Stimulated activated CD8-positive, alpha-beta memory T cell treated with anti-CD3 and anti-CD28 coated beads, Interleukin-4, amount 100 ng/mL, for 1 hour (primary cell): ENCODE measurements at places on chromosomes 1 and 21.
A peak's percentile ranks its signal among the peaks of the same experiment; 100 is the strongest.

DNA sequence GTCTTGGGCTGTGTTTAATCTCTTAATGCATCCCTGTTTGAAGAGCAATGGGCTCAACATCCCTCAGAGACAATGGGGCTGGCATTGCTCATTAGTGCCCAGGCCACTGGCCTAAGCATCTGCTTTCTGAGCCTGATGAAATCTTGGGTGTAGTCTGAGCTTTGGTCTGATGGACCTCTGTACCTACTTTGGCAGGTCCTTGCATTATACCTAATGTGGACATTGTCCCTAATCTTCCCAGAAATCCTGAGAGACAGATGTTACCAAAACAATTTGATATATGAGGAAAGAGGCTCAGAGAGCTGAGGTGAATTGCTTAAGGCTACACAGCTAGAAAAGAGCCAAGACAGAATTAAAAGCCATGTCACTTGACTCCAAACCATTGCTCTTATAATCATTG is 95.0 kb downstream of the PTPRU start:
- DNase-seq: no peak

DNA sequence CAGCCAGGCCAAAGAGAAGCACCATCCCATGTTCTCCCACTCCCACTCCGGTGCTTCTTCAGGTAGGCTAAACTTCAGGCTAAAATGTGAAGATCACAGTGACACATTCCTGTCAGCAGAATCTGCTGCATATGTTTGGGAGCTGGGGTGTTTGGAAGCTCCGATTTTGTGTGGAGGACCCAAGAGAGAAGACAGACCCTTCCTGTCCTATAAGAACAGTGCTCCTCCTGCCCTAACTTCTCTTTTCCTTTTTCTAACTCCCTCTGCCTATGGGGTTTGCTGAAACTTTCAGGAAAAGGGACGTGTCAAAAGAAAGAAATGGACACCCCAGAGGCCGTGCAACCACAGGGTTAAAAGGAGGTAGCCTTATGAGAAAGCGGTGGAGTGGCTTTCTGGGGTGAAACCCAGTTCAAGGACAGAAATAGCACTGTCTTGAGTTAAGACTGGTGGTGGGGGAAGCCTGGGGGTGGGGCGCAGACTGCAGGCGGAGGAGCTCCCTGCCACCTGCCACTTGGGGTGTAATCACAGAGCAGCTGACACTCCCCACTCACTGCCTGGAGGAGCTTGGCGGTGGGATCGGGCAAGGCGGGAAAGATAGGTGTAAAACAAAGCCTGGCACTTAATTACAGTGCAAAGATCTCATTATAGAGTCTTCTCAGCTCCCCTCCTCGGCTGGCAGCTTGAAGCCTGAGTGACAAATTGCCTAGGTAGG is 645 bp upstream of the TLR5 start:
- DNase-seq: no peak

- no peak for DNase-seq
Observed at GRCh38 chr1:215287362-215287761, 204.8 kb downstream of the KCNK2 start.

GRCh38 chr1:229004066-229004833 is 266.7 kb upstream of the RAB4A start:
- no peak for DNase-seq

DNA sequence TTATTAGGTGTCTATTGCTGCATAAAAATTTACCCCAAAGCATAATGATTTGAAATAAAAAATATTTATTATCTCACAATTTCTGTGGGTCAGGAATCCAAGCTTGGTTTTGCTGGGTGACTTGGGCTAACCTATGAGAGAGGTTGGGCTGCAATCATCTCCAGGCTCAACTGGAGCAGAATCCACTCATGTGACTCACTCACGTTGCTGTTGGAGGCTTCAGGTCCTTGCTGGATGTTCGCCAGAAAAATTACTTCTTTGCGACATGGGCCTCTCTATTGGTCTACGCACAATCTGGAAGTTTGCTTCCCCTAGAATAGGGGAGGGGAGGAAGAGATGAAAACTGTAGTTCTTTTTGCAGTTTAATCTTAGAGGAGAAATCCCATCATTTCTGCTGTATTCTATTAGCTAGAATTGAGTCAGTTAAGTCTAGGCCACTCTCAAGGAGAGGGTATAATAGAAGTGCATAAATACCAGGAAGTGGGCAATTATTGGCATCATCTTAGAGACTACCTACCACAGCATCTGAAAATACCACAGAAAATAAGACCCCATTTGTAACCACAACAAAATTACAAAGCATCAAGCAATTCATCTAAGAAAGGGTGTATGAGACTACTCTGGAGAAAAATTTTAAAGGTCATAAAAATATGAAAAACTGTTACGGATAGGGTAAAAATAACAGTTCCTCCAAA is 5.7 kb upstream of the FASLG start:
- no peak for DNase-seq

DNA sequence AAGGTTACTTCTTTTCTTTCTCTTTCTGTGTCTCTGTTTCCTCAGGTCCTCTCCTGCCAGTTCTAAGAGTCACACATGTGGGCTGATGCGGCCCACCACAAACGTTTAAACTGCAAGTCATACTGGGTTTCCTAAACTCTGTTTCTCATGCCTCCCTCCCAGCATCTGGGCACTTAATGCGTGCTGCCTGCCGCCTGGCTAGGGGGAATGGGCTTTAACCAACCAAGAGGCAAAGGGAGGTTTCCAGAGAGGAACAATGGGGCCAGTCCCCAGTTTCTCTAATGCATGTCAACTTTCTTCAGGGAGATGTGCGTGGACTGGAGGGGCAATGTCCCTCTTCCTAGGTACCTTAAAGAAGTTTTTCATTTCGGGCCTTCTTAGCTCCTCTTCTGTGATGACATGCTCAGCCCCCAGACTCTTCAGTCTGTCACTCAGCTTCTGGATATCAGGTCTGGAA is 19.9 kb upstream of the SRSF4 start:
- no peak for DNase-seq

GRCh38 chr1:242828199-242828598 is 303.7 kb upstream of the PLD5 start:
- no peak for DNase-seq

DNA sequence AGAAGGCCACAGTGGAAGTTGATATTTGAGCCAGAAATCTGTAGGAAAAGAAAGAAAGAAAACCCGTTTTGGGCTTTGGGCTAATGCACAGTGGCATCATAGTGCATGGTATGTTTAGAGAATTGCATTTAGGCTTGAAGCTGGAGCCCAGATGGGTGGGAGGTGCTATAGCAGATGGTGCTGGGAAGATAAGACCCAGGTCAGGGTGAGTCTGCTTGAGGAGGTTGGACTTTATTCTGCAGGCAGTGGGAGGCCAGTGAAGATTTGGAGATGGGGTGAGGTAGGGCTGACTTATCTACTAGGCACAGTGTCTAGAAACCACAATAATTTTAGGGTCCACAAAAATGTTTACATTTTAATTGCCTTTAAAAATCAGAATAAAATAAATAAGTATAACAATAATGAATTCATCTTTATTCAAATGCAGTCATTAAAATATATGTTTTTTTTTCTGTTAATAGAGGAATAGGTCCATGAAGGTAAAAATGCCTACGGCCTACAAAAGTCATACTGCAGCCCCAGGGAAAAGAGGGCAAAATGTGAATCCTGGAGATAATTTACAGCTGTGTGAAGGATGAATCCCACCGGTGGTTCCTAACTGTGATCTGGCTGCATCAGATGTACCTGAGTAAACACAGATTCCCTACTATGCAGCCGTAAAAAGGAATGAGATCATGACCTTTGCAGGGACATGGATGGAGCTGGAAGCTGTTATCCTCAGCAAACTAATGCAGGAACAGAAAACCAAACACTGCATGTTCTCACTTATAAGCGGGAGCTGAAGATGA is 8.7 kb downstream of the DNAJC6 start:
- no peak for DNase-seq

DNA sequence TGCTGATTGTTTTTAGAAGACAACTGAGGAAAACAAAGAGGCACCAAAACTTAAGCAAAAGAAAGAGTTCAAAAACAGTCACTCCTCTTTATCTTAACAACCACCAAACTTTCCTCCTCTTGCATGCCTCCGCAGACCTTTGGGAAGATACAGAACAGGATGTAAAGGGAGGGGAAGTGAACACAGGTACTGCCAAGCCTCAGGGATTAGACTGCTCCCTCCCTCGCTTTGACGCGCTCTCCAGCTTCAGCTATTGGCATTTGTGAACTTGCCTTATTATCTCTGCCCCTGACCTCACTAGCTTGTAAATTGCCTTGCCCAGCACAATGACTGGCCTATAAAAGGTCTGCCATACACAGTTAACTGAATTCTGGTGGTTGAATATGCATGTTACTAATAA is 4.8 kb upstream of the SRP9 start:
- DNase-seq: no peak

DNA sequence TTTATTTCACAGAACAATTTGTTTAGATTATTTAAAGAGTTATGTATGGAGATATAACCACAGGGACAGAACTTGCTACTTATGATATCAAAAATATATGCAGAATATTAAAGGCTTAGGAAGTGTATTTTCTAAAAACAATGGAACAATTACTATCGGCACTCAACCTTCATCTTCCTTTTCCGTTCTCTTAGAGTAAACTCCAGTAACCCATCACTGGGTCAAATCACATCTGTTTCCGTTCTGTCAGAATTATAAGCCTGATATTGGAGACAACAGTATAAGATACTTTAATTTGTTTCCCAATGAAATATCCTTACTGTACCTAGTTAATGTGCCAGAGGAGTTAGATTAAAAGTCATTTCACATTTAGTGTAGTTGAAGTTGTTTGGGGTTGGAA is 32.2 kb downstream of the DTL start:
- DNase-seq: no peak

GRCh38 chr1:12009318-12009947 is 9.9 kb upstream of the MIIP start:
- no peak for DNase-seq

- no peak for DNase-seq
Observed at GRCh38 chr1:218985424-218985984, 188.2 kb upstream of the LYPLAL1 start.

- DNase-seq: peak; percentile 41
Observed at GRCh38 chr1:205286335-205286950, 35.1 kb downstream of the NUAK2 start.

GRCh38 chr1:181044449-181044966 is 10.7 kb downstream of the MR1 start:
- no peak for DNase-seq

DNA sequence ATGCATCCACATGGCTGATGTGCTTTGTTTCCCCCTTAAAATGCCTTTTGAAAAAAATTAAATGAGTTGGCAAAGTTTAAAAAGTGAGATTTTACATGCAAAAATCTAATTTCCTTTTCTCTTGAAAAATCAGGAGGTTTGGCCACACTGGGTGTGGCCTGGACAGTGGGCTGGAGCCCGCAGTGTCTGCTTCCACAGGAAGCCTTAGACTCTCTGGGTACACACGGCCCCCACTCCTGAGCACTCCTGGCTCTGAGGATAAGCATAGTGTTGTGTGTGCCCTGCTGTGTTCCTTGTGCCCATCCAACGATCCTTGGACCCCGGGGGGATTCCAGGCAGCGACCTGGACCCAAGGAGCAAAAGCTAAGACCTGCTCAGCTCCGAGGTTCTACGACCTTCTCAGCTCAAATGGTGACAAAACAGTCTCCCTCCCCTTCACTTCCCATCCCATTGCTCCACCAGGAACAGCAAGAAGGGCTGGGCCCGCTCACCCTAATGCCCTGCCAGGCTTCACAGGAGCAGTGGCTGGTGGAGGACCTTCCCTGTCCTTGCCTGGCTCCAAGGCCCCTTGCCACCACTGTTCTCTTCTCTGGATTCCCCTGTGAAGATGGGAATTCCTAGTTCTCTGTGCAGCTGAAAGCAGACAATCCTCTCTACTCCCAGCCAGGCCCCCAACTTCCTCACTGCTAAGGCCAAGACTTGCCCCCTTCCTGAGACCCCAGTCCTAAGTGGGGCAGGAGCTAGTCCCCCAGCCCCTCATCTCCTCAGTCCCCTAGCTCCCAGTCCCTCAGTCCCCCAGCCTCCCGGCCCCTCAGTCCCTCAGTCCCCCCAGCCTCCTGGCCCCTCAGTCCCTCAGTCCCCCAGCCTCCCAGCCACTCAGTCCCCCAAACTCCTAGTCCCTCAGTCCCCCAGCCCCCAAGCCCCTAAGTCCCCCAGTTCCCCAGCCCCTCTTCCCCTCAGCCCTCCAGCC is 395.8 kb downstream of the PTPRU start:
- no peak for DNase-seq

- DNase-seq: no peak
Observed at GRCh38 chr1:6157132-6157527, 23.0 kb downstream of the CHD5 start.

GRCh38 chr1:217272385-217272784 is 358.5 kb downstream of the GPATCH2 start:
- no peak for DNase-seq

- DNase-seq: no peak
Observed at GRCh38 chr21:39313042-39313570, 326 bp downstream of the BRWD1 start.

DNA sequence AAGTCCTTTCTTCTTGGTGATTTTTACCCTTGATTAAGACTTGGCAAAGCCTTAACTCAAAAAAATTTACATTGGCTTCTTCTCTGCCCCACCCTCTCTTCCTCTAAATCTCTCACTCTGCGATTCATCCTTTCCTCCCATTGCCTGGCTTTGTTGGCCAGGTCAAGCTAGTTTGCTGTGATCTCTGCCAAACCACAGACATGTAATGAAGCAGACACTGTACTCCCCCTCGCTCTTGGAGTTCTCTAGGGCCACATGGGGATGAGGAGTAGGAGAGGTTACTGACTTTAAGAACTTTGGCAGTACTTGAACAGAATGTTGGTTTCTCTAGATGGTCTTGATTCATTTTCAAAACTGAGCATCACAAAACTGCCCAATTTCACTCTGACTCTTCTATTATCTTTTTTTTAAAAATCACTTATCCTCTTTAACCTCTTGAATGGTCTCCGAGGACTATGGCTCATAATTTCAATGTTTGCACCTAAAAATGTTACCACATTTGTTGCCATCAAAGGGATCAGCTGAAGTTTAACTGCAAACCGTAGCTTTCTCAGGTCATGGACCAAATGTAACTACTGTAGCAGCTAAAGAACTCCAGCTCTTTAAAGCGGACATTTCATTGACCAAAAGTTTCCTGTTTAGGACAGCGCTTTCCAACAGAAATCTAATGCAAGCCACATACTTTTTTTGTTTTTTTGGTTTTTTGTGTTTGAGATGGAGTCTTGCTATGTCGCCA is 62.7 kb upstream of the IPO9 start:
- no peak for DNase-seq

- DNase-seq: no peak
Observed at GRCh38 chr1:177793900-177794299, 176.0 kb downstream of the SEC16B start.

GRCh38 chr21:38506661-38507281 is 8.5 kb upstream of the ERG start:
- DNase-seq: no peak

DNA sequence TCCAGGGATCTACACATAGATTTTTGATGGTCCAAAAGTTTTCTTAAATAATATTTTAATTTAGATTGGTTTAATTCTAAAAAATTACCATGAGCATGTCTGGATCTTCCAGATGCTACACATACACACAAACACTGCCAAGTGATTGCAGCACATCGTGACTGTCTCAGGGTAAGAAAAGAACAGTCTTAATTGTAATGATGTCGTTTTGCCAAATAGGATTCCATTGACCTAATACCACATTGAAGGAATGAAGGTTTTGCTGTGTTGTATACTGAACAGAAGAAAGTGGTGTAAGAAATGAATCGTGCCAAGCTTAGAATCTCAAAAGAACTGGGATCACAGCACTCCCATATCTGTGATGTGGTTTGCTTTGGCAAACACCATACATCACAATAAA is 633.3 kb upstream of the CAMK1G start:
- no peak for DNase-seq

GRCh38 chr1:95426772-95427171 is 192.8 kb downstream of the RWDD3 start:
- no peak for DNase-seq

GRCh38 chr1:110765640-110766335 is 91.0 kb upstream of the KCNA3 start:
- no peak for DNase-seq
